ENCODE measurements at places on chromosomes 6 and 20.

GRCh38 chr20:24638591-24639548 is 169.4 kb downstream of the SYNDIG1 start:
- DNase-seq = no peak

GRCh38 chr6:158081657-158081935 is 86.5 kb downstream of the SERAC1 start:
- DNase-seq = no peak

GRCh38 chr6:52877168-52877567 is 32.3 kb downstream of the GSTA3 start:
- DNase-seq = no peak

DNA sequence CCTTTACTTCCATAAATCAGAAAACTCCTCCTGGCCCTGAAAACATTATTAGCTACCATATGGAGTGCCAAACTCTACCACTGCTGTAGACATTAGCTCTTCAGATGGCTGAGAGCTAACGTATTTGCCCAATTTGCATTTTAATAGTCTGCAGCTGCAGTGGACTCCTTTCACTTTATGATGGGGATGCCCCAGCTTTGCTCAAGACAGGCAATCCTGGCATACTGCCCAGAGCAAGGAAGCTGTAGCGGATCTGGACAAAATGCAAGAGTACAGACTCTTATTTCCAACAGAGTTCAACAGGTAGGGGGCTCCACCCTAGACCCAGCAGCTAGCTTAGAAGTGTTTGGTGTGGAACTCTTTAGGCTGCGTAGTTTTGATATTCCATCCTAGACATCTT is 246.7 kb downstream of the FOXC1 start:
- no peak for DNase-seq

- peak; percentile 75 for DNase-seq
These were observed 19.3 kb downstream of the FAXC start for GRCh38 chr6:99330159-99330558.

DNA sequence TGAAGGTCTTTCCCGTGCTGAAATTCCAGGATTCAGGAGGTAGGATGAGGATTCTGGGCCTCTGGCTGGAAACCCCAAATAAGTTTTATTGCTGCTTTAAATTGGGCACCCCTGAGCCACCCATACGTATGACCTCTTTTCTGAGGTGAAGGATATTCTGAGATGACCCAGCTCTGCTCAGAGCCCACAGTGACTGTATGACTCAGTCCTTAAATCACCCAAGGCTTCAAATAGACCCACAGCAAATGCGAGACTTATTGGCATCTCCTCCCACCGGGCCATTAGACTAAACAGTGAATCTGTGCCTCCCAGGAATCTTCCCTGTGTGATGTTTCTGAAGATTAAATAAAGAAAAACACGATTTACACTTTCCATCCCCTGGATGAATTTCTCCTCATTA is 9.5 kb downstream of the SIRPG start:
- DNase-seq = no peak

DNA sequence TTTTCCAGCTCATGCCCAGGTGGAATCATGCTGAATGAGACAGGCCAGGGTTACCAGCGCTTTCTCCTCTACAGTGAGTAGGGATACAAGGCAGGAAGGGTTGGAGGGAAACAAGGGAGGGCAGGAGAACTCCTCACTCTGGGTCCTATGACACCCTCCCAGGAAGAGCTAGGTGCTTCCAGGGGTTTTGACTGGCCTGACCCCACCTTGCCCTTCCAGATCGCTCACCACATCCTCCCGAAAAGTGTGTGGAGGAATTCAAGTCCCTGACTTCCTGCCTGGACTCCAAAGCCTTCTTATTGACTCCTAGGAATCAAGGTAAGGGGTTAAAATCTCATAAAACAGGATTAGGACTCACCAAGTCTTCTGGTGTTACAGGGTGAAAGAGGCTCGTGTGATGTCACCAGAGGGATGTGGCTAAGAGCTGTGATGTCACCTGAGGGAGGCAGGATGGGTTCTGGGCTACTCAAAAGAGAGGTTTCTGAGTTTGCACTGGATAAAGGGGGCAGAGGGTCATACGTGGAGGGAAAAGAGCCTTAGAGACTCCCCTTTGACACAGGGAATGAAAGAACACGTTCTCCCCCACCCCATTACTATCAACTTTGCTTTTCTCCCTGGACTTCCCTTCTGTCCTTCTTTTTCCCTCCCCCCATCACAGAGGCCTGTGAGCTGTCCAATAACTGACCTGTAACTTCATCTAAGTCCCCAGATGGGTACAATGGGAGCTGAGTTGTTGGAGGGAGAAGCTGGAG is 1.9 kb downstream of the APOM start:
- DNase-seq = no peak

DNA sequence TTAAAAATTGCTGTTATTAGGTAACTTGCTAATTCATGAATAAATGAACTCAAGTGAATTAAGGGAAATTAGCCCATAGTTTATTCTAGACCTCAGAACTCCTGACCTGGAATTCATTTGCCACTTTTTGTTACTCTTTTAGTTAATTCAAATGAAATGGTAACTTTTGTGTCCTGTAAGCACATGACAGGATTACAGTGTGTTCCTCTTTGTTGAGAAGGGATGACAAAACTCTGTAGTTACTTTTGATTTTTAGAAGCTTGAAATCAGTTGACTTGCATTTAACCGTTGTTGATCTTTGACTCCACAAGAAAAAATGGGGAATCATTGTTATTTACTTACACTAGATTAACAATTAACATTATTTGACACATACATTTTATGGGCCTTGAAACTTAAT is 6.2 kb downstream of the SLC9A8 start:
- no peak for DNase-seq

DNA sequence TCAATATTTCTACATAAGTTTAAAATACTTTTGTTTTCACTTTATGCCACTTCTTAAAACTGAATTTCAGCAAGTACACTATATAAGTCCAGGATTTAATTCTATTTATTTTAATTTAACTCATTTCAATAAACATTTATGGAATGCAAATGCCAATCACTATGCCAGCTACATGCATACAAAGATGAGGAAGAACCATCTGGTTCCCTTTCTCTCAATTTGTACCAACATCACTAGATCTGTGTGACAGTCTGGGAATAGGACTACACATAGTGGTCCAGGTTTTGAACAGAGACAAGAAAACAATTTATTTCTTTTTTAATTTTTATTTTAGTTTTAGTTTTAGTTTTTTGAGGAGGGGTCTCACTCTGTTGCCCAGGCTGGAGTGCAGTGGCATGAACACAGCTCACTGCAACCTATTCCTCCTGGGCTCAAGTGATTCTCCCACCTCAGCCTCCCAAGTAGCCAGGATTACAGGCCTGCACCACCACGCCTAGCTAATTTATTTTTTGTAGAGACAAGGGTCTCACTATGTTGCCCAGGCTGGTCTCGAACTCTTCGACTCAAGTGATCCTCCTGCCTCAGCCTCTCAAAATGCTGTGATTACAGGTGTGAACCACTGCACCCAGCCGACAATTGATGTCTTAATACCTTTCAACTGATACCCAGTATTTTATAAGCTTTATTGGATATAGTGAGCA is 35.8 kb downstream of the TRIM27 start:
- DNase-seq = no peak

- DNase-seq = no peak
These were observed 39.3 kb downstream of the KLHL32 start for GRCh38 chr6:96963809-96964208.

GRCh38 chr20:6595704-6596103 is 171.8 kb upstream of the BMP2 start:
- DNase-seq = no peak

- DNase-seq = no peak
These were observed 106.5 kb downstream of the PHF3 start for GRCh38 chr6:63742060-63742459.

GRCh38 chr6:159681191-159681880 is 11.7 kb downstream of the SOD2 start:
- no peak for DNase-seq

- no peak for DNase-seq
These were observed 10.8 kb downstream of the DDX27 start for GRCh38 chr20:49230021-49230420.

- DNase-seq = peak; percentile 40
These were observed 67.9 kb downstream of the TRMT11 start for GRCh38 chr6:126054258-126054702.

DNA sequence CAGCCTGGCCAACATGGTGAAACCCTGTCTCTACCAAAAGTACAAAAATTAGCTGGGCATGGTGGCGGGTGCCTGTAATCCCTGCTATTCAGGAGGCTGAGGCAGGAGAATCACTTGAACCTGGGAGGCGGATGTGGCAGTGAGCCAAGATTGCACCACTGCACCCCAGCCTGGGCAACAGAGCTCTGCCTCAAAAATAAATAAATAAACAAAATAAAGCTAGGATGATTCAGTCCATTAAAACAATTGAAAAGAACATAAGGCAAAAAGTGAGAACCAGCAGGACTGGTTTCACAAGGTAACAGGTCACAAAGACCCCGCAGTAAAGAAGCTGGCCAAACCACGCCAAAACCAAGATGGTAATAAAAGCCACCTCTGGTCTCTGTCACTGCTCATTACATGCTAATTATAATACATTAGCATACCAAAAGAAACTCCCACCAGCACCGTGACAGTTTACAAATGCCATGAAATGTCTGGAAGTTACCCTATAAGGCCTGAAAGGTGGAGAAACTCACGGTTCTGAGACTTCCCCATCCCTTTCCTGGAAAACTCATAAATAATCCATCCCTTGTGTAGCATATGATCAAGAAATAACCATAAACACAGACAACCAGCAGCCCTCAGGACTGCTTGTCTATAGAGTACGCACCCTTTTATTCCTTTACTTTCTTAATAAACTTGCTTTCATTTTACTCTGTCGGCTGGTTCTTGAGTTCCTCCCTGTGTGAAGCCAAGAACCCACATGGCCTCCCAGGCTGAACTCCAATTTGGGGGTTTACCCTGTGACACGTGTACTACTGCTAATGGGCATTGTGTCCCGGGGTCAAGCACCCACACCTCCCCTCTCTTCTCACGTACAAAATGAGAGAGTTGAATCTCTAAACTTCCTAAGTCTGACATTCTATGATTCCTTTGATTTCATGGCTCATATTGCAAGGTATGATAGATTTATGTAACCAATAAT is 10.2 kb downstream of the LAMA4 start:
- DNase-seq = no peak

DNA sequence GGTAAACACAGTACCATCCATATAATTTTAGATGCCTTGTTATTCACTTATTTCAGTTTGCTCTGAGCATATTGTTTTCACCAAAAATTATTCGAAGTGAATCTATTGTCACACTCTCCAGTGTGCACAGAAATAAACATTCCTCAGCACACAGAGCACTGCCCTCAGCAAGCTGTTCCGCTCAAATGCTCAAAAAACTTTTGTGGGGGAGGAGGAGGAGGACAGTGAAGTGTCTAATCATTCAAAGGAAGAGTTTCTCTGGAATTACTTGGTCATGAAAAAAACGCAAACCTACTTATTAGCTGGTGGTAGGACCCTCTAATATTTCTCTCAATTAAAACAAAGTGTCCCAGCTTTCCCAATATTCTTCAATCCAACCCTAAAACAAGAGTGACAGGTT is 88.3 kb downstream of the DTNBP1 start:
- no peak for DNase-seq

DNA sequence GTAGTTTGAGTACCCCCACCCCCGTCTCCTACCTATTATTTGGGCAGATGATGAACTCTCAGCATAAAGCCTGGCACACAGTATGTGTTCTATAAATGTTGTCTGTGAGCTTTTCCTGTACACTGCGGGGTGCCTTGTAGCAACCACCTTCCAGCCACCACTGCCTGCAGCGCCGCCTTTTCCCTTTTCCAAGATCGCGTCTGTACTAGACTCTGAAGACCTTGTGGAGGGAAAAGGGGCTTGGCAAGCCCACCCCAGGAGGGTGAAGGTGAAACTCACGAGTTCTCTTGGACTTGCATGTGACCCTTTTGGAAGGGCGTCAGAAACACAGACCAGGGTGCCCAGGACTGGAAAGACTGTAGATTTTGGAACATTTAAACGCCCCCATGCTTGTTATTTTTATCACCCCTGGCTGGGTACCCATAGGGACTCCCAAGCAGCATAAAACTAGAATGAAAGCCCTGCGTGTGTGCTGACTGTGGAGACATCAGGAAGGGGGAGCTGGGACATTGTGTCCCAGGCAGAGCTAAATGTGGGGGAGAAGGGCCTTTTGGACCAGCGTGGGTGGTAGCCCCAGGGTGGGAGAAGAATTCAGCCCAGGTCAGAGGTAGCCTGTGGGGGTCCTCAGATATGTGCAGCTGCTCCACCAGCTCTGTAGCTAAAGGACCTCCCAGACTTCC is 8.3 kb downstream of the BAK1 start:
- DNase-seq = peak; percentile 46

DNA sequence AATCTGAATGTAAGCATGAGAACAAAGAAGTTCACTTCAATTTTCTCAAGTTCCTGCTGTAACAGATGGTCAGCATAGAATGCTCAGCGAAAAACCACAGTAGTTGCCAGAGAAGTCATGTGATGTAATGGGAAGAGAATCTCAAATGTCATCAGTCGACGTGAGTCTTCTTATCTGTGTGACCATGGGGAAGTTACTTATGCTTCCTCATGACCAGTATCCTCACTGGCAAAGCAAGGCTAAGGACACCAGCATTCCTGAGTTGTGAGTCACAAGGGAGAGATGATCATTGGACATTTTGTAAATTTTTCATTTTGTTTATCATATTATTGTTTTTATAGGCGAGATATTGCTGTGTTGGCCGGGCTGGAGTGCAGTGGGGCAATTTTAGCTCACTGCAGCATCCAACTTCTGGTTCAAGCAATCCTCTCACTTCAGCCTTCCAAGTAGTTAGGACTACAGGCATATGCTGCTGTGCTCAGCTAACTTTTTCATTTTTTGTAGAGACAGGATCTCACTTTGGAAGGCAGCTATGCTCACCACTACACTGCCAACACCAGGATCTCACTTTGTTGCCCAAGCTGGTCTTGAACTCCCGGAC is 21.9 kb downstream of the SGK1 start:
- peak; percentile 79 for DNase-seq

DNA sequence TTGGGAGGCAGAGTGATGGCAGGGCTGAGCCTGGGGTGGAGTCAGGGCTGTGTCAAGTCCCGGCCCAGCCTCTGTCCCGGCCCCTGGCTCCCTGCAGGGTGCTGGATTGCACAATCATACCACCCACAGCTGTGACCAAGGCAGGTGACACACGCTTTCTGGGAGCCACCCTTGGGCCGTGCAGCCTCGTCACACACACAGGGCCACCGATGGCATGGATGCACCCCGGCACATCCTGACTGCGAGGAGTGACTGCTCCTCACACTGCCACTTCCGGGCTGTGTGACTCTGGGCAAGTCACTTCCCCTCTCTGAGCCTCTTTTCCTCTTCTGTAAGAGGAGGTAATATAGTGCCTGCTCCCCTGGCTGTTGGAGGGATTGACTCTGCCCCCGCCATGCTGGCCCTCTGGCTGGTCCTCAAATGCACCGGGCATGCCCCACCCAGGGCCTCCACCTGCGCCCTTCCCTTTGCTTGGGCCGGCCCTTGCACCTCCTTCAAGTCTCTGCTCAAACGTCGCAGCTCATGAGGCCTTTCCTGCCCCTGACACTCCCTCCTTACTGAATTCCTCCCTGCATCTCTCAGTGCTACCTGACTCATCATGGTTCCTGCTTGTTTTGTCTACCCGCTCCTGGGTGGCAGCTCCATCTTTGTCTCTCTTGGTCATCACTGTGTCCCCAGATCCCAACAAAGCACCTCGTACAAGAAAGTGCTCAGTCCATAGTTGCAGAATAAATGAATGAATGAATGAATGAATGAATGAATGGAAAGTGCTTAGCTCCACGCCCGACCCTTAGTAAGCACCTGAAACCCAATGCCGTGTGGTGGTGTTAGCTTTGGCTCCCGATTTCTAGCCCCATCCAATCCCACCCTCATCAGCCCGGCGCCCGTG is 93.5 kb downstream of the CEBPB start:
- no peak for DNase-seq

Data from K562 (cell line).